ENCODE measurements at places on chromosomes 4 and X.
A peak's percentile ranks its signal among the peaks of the same experiment; 100 is the strongest.

DNA sequence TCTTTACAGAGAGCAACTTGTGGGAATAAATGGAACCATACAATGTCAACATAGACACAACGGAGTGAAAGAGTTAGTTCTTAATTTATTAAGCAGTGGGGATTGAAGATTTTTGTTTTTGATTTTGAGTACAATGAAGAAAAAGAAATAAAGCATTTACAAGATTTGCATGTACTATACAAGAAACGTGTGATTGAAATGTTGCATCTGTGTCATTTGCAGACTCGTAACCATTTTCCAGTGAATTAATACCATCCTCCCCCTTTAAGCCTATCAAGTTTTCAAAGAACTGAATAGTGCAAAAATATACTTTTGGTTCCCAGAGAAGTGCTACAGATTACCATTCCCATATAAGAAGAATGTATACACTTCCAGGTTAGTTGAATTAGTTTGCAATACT is 8.6 kb upstream of the KDR start:
- no peak for DNase-seq

GRCh38 chrX:12961196-12961718 is 13.7 kb upstream of the TMSB4X start:
- DNase-seq, result no peak

- no peak for DNase-seq
These were observed 8.6 kb upstream of the INTU start for GRCh38 chr4:127624173-127624572.

DNA sequence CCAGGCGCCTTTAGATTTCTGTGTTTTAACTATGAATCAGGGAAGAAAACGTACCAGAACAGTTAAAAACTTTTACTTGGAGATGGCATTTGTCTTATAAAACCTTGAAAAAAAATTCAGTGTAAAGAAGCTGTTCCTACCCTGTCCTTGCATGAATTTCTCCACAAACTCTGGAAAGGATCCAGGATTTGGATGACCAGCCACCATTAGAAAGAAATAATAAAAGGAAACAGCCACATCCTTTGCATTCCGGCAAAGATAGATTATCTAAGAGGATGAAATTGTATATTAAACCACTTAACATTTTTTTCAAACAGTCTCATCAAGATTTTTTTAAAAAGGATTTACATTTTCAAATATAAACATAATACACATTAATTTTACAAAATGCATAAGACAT is 10.6 kb downstream of the SULT1E1 start:
- no peak for DNase-seq

- DNase-seq, result no peak
These were observed 14.3 kb upstream of the TSPAN5 start for GRCh38 chr4:98672583-98673287.

DNA sequence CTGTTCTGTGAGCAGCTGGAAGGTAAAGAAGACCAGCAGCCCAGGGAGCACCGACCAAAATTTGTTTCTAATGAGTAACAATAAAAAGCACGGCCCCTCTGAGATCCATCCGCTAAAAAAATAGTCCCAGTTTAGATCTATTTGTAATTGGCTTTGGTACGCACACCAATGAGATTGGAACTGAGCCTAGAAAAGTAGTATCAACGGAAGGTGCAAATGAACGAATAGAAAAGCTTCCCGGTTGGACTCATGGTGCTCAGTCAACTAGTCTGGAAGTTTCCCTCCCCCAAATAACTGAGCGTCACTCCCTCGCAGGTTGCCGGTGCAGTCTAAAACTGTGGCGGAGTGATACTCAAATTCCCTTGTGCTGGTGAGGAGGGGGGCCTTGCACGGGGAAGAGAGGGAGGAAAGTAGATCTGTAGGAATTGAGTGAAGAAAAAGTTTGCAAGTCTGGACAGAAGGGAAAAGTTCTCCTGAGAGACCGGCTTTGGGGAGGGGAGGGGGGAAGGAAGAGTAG is at the start of gene COL4A5:
Gene COL4A5 (plus strand): TSS at position 413 of the 517 bp plus-strand sequence. CDS start 288 bp downstream, outside the sequence.
- peak; percentile 51 for DNase-seq

GRCh38 chr4:6878451-6879059 is 31.1 kb upstream of the TBC1D14 start:
- DNase-seq, result no peak

- DNase-seq, result no peak
These were observed 13.1 kb downstream of the SMAD1 start for GRCh38 chr4:145494666-145495270.

GRCh38 chrX:18855919-18856644 is 127.8 kb downstream of the PHKA2 start:
- peak; percentile 9 for DNase-seq

DNA sequence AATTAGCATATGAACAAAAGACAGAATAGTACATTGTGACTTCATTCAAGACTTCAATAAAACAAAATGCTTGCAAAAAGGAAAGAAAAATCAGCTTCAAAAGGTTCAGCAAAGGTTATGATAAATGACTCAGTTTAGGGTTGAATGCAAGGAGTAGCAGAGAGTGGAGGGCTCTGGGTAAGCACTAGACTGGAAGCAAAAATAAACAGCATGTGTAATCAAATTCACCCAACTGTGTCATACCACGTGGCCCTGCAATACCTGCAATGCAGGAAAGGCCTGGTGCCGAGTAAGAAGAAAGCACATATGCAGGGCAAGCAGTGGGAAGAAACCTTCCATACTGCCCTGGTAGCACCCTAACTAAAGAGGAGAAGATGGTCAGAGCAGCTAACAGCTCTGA is 88.7 kb downstream of the ATP11C start:
- no peak for DNase-seq

DNA sequence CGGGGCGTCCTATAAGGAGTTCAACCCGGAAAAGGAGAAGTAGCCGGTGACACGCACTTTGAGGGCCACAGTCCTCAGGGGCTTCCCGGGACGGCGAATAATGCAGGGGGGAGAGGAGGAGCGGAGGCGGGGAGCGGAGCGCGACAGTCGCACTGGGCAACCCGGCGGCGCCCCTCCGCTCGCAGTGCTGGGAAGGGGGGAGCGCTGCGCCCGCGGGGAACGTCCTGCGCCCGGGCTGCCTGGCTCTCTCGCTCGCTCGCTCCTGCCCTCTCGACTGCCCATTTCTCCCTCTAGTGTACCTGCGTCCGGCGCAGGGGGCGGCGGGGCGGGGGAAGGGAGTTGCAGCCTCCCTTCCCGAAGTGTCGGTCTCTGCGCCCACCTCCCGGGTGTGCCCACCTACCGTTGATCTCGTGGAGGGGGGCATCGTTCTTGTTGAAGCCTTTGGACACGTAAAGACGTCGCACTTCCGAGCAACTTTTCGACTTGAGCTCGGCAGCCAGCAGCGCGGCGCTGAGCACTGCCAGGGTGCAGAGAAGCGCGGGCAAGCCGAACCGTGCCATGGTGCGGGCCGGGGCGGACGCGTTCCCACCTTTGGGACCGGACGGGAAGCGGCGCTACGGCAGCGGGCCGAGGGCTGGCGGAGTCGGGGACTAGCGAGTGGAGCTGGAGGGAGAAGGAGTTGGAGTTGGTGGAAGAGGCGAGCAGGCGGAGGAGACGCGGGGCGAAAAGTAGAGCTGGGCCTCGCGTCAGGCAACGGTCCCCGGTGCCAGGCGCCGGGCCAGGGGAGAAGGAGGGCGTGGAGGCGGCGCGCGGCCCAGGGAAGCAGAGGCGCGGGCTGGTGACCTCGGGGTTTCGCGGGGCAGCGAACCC is 648 bp downstream of the GPC4 start:
- no peak for DNase-seq

DNA sequence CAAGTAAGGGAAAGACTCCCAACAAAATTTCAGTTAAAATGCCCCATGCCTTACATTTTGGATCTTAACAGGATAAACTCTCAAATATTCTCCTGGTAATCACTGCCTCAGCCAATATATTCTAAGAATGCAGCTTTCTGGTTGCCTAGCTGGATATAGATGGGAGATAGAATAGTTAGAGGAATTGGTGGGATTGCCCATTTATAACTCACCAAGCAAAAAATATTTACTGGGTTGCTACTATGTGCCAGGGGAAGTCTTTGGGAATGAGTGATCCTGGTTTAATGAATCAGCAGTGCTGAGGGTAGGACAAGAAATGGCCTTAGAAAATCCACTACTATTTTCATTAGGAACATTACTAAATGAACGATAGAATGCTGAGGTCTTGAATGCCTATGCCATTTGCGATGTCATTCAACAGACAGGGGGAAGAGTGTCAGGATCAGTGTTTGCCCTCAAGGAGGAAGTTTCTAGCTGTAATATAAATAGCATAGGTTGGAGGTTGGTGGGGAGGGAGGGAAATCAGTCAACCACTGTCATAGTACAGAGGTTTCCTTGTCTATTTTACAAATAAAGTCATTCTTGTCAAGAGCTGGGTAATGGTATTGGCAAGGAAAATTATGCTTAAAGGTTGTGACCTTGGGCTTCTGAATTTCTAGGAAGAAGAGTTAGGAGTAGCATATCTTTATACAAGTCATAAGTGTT is 63.5 kb downstream of the ENOPH1 start:
- no peak for DNase-seq

GRCh38 chrX:119477812-119478232 is 9.6 kb downstream of the SLC25A5 start:
- peak; percentile 32 for DNase-seq

- DNase-seq, result no peak
These were observed 74.0 kb upstream of the PRSS48 start for GRCh38 chr4:151202851-151203455.

- no peak for DNase-seq
These were observed 43.1 kb upstream of the UCP1 start for GRCh38 chr4:140611854-140612253.

DNA sequence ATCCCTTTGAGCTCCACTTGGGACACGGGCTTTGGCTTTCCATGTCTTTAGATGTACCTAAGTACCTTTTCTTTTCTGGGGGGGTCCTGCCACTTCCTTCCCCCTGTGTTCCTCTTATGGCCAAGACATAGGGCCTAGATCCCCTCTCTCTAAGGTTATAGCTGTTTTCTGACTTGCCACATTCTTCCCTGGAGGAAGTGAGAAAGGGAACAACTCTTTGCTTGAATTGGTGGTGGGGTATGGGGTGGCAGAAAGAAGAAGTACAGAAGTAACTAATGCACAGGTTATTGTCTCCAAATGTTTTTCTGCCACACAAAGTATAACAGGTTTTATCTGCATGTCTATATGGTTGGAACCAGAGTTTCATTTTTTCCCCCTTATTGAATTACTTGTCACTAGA is 29.7 kb upstream of the DIPK2B start:
- no peak for DNase-seq

- DNase-seq, result no peak
These were observed 110.9 kb upstream of the BMP2K start for GRCh38 chr4:78665216-78665770.

GRCh38 chrX:101229170-101229569 is 9.6 kb downstream of the DRP2 start:
- peak; percentile 53 for DNase-seq

DNA sequence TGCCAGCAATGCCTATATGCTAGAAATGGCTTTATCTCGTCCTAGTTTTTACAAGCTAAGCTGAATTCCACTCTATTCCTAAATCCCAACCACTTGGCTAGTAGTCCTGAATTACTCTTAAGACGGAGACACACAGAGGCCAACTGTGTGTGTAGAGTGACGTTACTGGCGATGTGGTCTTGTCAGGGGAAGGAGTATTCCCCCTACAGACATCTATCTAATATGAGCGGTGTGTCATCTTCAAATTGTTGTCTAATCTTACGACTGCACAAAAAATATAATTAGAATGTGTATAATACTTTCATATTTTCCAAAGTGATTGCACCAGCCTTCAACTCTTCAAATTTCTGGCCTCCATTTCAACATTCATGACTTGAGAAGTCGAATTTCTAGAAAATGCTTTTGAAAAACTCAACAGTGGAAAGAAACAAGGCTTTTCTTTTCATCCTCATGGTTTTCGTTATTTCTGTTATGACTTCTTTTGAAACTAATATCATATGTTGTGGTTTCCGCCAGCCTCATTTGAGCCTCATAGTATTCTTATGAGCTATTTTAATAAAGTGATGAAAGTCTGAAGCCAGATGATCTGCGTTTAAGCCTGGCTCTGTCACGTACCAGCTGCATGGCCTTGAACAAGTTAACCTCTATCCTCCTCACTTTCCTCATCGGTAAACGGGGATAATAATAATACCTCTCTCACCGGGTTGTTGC is 132.3 kb downstream of the SOWAHB start:
- DNase-seq, result no peak

DNA sequence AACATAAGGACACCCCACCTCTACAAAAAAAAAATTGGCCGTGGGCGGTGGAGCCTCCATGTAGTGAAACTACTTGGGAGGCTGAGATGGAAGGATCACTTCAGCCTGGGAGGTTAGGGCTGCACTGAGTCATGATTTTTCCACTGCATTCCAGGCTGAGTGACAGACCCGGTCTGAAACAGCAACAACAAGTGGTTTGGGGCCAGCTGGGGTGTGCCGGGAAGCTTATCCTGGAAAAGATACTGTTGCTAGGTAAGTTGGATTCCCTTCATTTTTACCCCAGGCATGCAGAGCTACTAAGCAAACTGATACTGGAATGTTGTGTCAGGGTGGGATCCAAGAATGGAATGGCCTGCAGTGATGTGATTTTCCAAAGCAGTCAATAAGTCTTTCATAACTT is 57.0 kb downstream of the XAGE2 start:
- no peak for DNase-seq

- DNase-seq, result no peak
These were observed 68.8 kb downstream of the ZAR1 start for GRCh38 chr4:48558819-48559218.

DNA sequence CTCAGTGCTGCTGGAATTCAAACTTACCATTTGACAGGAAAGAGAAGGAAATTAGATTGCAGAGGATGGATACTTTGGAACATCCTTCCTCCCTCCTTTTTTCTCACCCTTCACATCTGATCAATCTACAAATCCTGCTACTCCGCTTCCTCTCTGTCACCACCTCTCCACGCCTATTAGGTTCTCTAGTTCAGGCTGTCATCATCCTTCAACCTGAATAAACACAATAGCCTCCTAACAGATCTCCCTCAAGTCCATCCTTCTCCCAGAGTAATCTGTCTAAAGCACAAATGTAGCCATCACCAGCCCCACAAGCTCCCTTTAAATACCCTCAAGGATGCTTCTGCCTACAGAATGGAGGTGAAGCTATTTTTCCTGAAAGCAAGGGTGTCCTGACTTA is 20.0 kb upstream of the SLAIN2 start:
- no peak for DNase-seq

DNA sequence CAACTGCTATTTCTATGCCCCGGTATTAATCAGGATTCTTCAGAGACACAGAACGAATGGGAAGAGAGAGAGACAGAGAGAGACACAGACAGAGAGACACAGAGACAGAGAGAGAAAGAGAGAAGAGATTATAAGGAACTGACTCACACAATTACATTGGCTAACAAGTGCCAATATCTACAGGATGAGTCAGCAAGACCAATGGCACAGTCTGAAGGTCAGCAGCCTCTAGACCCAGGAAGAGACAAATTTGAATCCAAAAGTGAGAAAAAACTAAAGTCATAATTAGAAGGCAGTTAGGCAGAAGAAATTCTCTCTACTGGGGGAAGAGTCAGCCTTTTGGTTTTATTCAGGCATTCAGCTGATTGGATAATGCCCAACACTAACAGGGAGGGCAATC is 187.3 kb downstream of the MAB21L2 start:
- peak; percentile 36 for DNase-seq

- peak; percentile 72 for DNase-seq
These were observed 93.6 kb downstream of the PDLIM5 start for GRCh38 chr4:94545296-94545695.

DNA sequence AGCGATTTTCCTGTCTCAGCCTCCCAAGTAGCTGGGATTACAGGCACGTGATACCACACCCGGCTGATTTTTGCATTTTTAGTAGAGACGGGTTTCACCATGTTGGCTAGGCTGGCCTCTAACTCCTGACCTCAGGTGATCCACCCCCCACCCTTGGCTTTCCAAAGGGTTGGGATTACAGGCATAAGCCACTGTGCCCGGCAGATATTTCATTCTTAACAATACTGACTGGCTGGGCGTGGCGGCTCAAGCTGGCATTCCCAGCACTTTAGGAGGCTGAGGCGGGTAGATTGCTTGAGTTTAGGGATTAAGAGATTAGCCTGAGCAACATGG is 1.3 kb downstream of the PQBP1 start:
- DNase-seq, result no peak
